ENCODE measurements at places on chromosomes 4 and X.

GRCh38 chr4:147741190-147741788 lies 9.4 kb downstream of the ARHGAP10 start:
- DNase-seq, result no peak

DNA sequence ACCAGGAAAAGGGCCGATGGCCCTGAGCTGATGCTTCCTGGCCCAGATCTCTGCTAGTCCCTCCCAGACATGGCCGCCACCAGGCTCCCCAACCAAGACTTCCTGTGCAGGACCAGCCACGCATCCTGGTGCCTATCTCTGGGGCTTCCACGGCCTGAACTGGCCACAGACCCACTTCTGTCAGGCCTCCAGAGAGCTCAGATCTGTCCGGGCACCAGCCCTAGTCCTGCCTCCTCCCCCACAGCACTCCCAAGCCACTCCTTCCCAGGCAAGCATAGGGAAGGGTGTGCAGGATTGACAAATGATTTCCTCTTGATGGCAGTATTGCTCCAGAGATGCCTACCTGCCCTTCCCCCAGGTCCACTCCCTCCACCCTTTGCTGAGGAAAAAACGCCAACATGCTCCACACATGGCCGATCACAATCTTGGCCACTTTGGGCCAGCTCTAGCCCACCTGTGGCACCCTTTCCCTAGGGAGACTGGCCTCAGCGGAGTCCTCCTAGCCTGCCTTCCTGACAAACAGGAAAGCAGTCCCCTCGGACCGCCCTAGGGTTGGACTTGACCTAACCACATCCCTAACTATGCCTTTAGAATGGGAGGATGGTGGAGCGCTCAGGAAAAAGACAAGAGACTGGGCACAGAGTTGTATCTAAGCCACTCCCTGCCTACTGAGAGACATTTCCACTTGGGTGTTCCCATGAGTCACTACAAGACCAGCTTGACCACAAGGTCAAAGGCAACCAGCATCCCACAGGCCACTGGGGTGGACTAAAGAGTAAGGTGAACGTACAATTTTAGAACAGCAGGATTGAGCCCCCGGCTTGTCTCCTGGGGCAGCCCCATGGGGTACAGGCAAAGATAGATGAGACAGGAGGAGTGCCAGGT lies 277.5 kb upstream of the AGTR2 start:
- no peak for DNase-seq

- DNase-seq, result no peak
These were observed 55.7 kb upstream of the PPARGC1A start for GRCh38 chr4:23945451-23946017.

DNA sequence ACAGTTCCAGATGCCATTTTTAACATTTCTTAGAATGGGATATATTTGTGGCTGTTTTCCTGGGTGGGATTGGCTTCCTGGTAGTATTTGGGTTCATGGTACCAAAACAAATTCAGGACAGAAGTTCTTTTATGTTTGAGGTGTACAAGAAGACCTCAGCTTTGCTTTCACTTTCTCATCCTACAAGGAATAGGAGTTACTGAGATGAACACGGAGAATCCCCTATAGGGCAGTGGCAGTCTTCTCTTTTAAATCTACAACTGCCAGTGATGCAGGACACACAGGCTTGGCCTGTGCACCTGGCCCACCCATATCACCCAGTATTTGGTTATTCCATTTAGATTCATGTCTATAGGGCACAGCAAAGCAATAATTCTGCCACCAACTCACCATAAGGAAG lies 35.2 kb downstream of the SLC10A7 start:
- no peak for DNase-seq

Data from stimulated activated CD8-positive, alpha-beta memory T cell treated with anti-CD3 and anti-CD28 coated beads, Interleukin-4, amount 100 ng/mL, for 4 hours (primary cell).